ENCODE measurements at places on chromosomes 2 and 18.

GRCh38 chr2:226799211-226799975, at the start of gene IRS1:
Gene IRS1, minus strand, starts transcription at chr2:226799820. Its CDS starts 1,082 bp downstream, at chr2:226798738.
- DNase-seq, result no peak

GRCh38 chr2:117982376-117983033, 31.4 kb downstream of the CCDC93 start:
- no peak for DNase-seq

DNA sequence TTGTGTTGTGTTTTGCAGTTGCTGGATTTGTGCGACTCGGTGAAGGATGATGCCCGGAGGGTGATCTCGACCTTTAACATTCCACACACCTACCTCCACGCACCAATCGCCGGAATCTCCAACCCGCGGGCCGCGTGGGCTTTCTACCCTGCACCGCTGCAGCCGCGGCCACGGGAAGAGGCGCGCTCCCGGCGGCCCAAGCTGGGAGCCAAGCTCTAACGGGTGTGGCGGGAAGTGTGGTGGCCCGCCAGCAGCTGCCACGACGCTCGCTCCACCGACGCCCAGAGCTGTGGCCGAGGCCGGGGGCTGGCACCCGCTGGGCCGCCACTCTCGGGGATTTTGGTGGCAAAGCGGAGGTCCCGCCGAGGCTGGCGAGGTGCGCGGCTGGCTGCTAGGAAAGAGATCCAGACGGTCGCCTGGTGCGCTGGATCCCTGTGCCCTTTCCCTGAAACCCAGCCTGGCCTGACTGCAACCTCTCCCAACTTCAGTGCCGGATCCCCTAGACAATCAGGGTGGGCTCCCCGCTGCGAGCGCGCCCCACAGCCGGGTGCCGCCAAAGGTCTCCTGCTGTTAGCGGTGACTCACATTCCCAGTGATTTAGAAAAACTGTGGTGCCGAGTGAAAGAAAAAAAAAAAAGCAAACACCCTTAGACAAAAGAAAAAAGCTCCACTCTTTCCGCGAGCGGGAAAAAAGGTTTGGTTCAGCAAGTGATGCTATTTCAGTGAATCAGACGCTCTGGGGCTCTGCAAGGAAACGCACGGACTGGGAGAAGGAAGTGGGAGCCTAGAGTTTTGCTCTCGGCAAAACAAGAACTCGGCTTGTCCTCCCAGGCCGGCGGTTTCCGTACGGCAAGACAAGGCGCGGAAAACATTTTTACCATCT, 2.9 kb upstream of the BCL2L11 start:
- DNase-seq, result no peak

DNA sequence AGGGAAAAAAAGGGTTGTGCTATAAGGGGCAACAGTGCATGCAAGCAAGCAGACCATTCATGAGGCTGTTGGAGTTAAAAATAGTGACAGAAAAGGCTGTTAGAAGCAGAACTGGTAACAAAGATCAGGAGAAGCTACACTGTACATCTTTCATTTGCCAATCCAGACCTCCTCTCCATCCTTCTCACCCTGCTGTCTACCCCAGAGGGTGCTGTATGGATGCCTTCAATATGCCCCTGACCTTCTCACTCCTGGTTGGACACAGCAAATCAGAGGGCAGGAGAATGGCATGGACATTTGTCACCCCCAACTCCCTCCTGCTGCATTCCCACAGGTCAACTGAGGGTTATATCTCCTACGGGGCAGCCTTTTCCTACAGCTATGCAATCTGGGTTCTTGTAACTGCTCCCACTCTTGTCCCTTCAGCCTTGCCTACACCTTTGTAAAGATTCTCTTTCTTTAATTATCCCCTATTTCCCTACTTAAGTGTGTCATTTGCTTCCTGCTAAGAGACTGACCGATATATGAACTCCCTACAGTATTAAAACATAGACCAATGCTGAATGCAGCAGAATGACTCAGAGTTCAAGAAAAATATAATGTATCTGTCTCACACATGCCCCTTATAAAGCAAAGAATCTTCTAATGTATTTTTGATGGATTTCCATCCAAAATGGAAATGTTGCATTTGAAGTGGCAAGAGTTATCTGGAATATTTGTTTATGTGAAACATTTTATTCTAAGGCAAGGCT, 169.2 kb upstream of the NCKAP5 start:
- no peak for DNase-seq

DNA sequence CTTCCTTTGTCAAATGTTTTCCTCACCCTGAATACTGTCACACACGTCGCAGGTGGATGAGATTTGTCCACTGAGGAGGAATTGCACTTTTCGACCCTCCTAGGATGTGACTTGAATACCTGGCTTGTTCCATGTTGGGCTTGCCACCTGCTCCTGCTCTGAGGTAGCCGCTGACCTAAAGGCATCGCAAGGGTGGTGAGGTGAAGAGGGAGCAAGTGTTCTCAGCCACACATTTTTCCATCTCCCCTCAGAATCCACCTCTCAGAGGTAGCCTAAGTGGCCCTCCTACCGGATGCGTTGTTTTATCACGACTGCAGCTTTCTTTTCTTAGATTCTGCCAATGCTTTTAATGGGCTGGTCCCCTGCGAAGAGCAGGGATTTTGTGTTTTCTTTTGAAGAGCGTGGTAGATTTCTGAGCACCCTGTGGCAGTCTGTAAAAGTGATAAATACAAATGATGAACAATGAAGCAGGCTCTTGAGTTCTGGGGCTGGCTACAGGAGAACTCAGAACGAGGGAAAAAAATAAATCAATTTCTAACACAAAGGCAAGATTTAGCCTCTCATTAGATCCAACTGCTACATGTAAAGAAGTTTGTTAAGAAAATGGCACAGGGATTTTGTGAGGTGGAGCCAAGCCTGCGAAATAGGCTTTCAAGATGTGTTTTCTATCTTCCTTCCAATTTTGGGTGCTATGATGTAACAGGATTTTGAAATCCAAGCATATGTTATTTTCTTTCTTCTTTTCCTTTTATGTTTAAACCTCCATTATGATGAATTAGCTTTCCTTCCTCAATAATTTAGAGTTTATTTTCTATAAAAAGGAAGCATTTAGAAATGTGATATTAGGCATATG, 386.7 kb downstream of the TGIF1 start:
- no peak for DNase-seq

DNA sequence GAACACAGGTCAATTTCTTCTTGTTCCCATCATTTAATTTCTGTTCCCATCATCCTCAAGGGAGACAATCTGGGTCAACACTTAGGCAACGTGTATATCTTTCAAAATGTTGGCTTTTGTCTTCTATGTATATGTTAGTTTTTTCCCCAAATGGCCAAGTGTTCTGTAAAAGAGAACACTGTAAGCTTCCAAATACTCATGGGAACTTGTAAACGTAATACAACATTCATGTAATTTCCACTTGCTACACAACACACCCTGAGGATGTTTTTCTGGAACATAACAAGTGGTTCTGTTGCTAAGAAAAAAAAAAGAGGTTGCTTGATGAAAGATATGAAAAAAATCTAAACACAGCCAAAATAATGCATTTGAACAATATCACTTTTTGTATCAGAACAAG, 149.1 kb downstream of the ATAD2B start:
- DNase-seq, result no peak
